H7 (cell line): ENCODE measurements at places on chromosomes 3 and 15.

DNA sequence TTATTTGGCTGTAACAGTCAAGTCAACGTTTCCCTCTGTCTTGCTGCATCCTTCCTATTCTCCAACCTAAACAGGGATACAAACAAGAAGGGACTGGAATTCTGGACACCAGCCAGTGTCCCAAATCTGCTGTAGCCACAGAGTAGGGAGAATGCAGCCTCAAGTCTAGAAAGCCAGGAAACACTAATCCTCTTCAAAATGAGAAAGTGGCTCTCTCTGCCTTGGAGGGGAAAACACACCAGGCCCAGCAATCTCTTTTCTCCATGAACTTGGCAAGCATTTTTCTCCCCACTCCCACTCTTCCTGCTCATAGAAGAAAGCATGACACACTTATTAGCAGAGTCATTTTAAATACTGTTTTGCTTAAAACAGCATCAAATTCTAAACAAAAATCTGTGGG, 781.7 kb downstream of the SQOR start:
- DNase-seq: no peak

DNA sequence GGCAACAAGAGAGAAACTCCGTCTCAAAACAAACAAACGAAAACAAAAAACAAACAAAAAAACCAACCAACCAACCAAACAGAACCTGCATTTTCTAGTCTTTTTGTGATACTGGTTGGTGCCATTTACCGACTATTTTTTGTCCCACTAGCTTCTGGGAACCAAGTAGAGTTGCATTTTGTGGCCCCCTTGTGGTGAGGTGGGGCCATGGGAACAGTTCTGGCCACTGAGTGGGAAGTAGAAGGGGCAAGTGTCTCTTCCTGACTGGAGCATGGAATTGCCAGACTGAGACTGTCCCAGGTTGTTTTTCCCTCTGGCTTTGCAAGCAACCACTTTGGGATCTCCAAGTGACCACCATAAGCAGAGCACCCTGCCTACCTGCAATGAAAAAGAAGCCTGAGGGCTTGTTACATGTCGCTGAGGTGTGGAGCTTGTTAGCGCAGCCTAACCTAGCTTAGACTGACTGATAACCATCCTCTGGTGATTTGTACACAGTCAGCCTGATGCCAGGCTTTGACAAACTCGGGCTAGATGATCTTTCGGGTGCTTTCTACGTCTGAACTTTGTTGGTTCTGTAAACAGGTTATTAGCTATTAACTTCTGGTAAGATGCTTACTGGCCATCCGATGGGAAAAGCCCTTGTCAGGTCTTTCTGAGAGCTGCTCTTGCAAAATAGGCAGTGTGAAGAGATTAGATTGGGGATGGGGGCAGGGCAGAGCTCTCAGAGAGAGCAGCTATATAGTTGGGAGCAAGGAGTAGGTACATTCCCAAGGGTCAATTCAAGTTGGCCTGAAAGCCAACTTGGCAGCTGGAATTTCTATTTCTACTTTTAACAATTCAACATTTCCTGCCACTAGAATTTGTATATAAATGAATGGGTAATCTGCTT, 172.2 kb downstream of the SSR3 start:
- DNase-seq: no peak

DNA sequence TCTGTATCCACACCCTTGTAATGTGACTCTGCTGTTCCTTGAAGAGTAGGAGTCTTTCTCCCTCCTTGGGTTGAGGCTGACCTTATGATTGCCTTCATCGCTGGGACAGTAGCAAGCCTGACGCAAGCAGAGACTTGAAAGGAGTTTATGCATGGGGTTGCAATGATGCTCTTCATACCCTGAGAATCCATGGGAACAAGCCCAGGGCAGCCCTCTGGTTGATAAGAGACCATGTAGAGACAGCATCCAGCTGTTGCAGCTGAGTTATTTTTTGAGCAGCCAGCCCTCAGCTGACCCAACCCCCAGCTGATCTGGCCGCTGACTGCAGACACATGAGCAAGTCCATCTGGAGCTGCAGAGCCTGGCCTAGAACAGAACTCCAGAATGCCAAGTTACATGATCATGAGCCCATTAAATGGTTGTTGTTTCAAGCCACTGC, 60.6 kb upstream of the ARNT2 start:
- no peak for DNase-seq

DNA sequence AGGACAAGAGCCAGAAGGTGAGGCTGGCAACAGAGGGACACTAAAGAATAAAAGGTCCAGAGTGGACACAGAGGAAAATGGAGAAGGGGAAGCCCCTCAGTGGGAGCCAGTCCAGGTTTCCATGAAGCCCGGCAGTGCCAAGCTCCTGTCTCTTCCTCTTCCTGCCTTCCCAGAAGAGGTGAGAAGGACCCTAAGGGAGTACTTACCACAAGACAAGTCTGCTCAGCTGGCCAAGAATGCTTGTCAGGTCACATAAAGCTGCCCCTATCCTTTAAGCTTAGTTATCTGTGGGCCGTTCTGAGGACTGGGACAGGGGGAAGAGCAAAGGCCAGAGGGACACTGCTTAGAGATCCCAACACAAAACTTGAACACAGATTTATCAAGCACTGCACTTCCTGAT, 100.2 kb downstream of the RYK start:
- no peak for DNase-seq

DNA sequence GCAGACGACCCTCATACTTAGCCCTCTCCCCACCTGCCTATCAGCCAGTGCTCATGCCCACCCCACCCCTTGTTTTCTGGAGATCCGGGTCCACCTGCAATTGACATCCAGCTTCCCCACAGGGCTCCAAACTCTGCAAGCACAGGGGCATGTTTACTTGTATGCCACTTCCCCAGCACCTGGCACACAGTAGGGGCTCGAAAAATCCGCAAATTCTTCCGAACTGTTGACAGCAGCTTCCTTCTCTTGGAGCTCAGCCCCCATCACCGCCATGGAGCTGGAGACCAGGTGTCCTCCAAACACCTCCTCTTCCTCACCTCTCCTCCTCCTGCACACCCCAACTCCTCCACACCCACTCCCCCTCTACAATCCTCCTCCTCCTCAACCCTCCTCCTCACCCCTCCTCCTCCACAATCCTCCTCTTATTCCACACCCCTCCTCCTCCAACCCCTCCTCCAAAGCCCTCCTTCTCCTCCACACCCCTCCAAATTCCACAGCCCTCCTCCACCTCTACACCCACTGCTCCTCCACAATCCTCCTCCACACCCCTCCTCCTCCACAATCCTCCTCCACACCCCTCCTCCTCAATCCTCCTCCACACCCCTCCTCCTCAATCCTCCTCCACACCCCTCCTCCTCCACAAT, 70.4 kb upstream of the BLM start:
- DNase-seq: no peak

DNA sequence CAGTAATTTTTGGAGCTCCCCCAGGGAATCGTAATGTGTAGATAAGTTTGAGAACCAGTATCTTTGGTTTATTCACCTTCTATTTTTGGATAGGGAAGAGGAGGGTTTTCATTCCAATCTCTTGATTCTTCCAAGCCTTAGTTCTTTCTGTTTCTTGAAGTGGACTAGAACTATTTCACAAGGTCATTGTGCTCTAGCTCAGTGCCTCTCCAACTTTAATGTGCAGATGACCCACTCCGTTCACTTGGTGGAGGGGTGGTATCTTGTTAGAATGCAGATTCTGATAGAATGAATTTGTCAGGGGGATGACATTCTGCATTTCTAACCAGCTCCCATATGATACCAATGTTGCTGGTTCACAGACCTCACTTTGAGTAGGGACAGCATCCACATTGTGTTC, 35.5 kb downstream of the COLQ start:
- DNase-seq: no peak
